Hematopoietic multipotent progenitor cell (in vitro differentiated cells): ENCODE measurements at places on chromosomes 13 and 19.

- DNase-seq = no peak
These were observed 2.1 kb downstream of the SCN1B start for GRCh38 chr19:35032356-35032865.

DNA sequence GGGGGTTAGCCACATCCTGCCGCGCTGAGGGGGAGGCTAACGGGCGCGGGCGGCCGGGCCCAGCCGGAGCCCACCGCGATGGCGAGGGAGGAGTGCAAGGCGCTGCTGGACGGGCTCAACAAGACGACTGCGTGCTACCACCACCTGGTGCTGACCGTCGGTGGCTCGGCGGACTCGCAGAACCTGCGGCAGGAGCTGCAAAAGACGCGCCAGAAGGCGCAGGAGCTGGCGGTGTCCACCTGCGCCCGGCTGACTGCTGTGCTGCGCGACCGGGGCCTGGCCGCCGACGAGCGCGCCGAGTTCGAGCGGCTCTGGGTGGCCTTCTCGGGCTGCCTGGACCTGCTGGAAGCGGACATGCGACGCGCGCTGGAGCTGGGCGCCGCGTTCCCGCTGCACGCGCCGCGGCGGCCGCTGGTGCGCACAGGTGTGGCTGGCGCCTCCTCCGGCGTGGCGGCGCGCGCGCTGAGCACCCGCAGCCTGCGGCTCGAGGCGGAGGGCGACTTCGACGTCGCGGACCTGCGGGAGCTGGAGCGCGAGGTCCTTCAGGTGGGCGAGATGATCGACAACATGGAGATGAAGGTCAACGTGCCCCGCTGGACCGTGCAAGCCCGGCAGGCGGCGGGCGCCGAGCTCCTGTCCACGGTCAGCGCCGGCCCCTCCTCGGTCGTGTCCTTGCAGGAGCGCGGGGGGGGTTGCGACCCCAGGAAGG is 692 bp downstream of the RGS9BP start:
- DNase-seq = peak; percentile 19

GRCh38 chr19:51188227-51188559 is 36.7 kb upstream of the CD33 start:
- no peak for DNase-seq

DNA sequence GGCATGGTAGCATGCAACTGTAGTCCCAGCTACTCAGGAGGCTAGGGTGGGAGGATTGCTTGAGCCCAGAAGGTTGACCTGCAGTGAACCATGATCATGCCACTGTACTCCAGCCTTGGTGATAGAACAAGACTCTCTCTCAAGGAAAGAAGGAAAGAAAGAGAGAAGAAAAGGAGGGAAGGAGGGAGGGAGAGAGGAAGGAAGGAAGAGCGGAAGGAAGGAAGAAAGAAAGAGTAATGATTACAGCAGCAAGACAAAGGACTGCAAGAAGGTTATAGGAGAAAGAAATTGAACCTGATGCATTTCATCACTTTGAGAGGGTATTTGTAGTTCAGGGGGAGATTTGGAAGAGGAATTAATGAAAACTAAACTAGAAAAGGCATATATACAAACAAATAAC is 155.7 kb downstream of the LACC1 start:
- no peak for DNase-seq

DNA sequence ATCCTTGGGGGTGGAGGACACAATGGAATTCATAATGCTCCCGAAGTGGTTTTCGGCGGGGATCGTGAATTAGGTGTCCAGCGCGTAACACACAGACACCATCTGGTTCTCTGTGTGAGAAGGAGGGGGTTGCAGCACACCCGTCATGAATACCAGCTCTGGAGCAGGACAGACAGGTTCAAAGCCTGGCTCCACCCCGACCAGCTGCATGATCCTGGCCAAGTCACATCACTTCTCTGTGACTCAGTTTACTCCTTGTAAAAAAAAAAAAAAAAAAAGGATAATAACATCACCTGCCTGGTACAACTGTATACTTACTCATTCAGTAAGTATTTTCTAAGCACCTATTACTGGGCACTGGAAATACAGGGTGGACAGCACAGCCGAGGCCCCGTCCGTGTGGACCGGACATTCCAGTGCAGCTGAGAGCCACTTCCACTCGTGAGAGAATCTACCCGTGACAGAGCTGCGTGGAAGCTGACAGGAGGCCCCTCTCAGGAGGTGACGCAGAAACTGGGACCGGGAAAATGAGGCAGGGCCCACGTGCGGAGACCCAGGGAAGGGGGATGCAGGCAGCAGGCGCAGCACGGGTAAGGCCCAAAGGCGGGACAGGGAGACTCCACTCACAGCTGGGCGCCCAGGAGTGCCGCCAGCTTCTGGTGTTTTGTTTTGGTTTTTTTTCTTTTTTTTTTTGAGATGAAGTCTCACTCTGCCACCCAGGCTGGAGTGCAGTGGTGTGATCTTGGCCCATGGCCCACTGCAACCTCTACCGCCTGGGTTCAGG is 12.0 kb downstream of the RDH13 start:
- DNase-seq = no peak

GRCh38 chr13:48318377-48318811 is 14.8 kb downstream of the RB1 start:
- no peak for DNase-seq

GRCh38 chr13:97069050-97069815 is 75.0 kb upstream of the OXGR1 start:
- no peak for DNase-seq

- DNase-seq = no peak
These were observed 33.6 kb upstream of the EDNRB start for GRCh38 chr13:77952276-77952675.

- no peak for DNase-seq
These were observed 2.1 kb upstream of the ATP1A3 start for GRCh38 chr19:41995959-41996797.

DNA sequence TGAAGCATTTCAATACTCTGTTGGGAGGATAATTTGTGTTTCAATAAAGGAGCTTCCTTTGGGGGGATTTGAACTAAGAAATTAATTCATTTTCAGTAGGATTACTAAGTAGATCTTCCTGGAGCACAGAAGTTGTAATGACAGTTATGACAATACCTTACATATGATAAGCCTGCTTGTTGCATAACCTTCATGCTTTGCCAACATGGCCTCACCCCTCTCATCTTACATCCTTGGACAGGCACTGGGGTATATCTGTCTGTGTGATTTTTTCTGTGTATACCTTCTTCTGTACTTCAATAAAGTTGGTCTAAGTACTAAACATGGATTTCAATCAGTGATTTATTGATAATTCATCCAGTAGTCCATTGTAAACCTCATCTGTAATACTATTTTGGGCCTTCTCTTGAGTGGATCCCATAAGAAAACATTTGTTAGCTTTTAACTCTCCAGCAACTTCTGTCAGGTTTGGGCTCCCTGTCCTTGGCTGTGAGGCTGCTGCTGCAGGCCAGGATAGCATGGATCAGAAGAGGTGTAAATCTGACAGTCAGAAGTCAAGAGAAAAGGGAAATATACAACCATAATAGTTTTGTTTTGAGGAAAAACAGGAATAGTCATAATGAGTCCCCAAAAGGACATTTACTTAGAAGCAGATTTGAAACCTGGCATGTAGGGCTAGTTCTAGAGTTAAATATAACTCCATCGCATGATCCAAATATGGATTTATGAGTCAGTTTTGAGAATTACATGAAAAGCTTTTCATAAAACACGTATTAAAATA is 422.2 kb downstream of the KLF5 start:
- DNase-seq = no peak

DNA sequence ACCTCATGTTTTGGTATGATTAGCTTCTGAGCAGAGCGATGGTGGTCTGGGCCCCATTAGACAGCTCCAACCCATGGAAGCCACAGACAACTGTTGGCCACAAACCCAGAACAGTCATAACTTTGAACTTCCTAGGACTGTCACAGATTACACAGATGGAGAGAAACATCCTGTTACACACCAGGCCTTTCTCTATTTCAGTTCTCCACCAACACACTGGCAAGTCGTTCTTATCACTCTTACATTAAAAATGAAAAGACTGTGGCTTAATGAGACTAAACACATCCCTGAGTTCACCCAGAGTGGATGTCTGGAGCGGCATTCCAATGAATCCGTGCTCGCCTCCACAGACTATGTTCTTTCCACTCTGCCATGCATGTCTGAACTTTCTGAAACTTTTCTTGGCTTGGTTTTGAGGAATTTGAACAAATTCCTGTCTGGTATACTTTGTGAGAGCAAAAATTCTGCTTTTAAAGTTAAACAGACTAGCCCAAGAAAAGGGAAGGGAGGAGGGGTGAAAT is 109.1 kb downstream of the NALCN start:
- DNase-seq = no peak

- no peak for DNase-seq
These were observed 6.7 kb downstream of the ZNF525 start for GRCh38 chr19:53372196-53372595.

DNA sequence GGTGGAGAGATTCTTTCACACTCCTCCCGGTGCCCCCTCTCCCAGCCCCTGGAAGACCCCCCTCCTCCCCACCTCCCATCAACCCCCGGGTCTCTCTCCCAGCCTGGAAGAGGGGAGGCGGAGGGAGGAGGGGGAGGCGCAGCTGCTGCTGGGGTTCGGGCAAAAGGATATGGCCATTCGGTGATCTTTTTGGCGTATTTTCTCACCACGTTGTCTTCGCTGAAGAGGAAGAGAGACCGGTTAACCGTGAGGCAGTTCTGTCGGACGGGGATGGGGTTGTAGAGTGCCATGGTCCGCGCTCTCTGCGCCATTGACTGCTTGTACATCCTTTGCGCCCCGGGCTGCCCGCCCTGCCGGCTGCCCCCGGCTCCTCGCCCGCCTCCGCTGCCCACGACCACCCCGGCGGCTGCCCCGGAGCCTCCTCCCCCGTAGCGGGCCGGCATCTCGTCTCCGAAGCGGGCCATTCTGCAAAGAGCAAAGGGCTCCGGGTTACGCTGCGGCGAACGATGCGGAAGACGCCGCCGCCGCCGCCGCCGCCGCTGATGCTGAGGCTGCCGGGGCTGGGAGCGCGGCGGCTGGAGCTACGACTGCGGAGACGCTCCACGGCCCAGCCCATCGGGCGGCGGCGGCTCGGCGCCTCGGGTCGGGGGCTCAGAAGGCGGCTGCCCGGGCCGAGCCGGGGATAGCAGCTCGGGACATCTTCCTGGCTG is 363 bp downstream of the CACNA1A start:
- peak; percentile 7 for DNase-seq

DNA sequence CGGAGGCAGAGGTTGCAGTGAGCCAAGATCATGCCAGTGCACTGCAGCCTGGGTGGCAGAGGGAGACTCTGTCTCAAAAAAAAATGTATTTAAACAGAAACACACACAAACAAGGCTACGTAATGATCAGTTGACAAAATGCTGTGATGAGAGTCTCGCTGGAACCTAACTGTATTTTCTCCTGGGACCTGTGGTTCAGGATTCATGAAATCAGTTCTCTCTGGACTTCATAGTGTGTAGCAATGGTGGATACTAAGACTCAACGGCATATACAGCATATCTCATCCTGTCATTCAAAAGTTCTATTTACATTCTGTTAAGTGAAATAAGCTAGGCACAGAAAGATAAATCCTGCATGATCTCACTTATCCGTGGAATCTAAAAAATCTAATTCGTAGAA is 37.4 kb downstream of the CYP4F2 start:
- no peak for DNase-seq

DNA sequence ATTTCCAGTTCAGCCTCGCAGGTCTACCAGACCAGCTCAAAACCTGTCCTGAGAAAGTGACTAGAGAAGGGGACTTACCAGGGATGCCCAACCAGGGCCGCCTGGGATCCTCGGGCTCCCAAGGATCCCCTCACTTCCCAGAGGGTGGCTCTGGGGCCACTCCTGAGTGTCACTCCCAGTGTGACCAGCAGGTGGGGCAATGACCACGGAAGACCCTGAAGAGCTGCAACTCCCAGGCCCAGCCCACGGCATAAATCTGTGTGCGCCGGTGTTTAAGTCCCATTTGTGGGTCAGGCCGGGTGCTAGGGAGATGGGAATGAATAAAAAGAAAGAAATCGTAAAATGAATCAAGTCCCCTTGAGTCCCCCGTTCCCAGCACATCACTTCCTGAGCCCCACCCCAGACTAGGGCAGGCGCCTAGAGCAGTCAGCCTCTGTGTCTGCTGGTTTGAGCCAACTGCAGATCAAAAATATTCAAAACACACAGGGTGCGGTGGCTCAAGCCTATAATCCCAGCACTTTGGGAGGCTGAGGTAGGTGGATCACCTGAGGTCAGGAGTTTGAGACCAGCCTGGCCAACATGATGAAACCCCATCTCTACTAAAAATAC is 10.7 kb downstream of the PTGIR start:
- peak; percentile 80 for DNase-seq

GRCh38 chr19:18431351-18432197 is 6.4 kb downstream of the ISYNA1 start:
- no peak for DNase-seq

DNA sequence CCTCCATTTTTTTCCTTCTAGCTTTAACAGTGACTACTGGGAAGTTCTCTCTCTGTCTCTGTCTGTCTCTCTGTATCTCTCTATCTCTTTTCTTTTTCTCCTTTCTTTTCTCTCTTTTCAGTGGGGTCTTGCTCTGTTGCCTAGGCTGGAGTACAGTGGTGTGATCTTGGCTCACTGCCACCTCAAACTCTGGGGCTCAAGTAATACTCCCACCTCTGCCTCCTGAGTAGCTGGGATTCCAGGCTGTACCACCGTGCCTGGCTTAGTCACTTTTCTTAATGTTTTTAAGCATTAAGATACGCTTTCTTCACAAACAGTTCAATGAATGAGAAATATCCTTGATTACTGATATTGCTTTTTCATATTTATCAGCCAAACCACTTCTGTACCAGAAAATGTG is 13.1 kb downstream of the PCCA start:
- no peak for DNase-seq

DNA sequence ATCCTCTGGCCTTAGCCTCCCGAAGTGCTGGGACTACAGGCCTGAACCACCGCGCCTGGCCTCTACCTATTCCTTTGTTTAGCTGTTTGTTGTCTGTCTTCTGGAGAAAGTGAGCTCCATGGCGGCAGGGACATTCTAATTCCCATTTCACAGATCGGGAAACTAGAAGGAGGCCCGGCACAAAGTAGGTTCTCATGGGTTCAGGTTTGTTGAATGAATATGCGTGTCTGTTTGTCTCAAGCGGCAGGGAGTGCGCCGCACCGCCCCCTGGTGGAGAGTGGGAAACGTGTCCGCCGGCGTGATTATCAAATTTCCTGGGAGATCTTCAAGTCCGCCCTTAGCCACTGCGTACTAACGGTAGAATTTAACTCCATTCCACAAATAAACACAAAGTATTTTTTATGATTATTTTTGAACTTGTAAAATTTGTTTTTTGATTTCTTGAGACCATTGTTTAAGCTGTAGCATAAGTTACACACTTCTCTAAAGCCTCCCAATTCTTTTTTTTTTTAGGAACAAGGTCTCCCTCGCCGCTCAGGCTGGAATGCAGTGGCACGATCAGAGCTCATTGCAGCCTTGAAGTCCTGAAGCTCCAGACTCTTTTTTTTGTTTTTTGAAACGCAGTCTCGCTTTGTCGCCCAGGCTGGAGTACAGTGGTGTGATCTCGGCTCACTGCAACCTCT is 8.9 kb upstream of the CCDC9 start:
- peak; percentile 85 for DNase-seq

- DNase-seq = peak; percentile 39
These were observed 1.9 kb upstream of the EDDM13 start for GRCh38 chr19:56270676-56271075.
